NCI-H526 (cell line): ENCODE measurements at places on chromosomes 7 and 10.

DNA sequence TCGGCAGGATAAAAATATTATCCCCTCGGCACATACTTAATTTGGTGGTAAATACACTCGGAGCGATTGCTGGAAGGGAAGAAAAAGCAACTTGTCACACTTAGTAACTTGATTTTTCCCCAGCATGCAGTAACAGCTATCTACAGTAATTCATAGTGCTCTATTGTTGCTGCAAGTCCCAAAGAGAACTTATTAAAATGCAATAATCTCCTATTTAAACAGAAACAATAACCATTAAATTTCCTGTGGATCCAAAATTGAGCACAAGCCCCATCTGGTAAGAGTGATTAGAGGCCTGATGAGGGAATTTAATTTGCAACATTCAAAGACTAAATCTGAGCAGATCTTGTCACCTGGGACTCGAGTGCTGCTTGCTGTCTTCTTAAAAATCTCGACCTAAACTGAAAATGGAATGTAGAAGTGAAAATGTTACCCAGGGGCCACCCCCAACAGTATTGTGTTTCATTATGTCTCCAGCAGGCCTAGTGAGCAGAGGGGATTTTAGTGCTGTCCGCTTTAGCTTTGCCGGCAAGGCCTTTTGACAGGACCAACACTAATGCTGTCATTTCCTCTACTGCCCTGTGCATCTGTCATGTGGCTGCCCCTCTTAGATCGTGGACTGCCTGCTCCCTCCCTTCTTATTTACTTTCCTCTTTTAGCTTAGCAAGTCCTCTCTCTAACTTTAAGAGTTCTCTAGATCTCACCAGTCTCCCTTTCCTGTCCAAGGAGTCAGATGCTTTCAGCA, 639.7 kb downstream of the AUTS2 start:
- DNase-seq, result no peak

- no peak for DNase-seq
These were observed 15.9 kb downstream of the TMEM176B start for GRCh38 chr7:150784120-150784736.

GRCh38 chr7:16900209-16900768, 18.5 kb upstream of the AGR3 start:
- DNase-seq, result no peak

- peak; percentile 95 for DNase-seq
These were observed 15.2 kb downstream of the ITPRID1 start for GRCh38 chr7:31529103-31529502.
